T-helper 1 cell (primary cell): ENCODE measurements at places on chromosomes 12 and 14.

GRCh38 chr12:19220852-19221466, 91.4 kb downstream of the PLEKHA5 start:
- no peak for DNase-seq

GRCh38 chr12:482061-482460, 22.3 kb downstream of the B4GALNT3 start:
- no peak for DNase-seq

- no peak for DNase-seq
Measured at GRCh38 chr14:77158175-77158881, 16.7 kb upstream of the ZDHHC22 start.

DNA sequence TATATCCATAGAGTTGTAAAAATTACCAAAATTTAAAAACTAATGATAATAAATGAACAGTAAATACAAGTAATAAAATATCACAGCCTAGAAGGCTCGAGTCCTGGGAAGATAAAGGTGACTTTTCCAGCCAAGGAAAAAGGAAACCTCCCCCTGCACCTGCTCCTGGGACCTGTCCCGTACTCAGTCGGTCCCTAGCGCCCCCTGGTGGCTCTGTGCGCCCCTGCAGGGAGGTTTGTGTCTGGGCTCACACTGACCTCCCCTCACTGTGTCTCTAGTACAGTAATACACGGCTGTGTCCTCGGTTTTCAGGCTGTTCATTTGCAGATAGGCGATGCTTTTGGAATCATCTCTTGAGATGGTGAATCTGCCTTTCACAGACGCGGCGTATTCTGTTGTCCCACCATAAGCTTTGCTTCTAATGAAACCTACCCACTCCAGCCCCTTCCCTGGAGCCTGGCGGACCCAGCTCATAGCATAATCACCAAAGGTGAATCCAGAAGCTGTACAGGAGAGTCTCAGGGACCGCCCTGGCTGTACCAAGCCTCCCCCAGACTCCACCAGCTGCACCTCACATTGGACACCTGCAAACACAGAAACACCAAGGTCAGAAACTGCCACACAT, 1030.4 kb downstream of the TMEM121 start:
- peak; percentile 62 for DNase-seq

DNA sequence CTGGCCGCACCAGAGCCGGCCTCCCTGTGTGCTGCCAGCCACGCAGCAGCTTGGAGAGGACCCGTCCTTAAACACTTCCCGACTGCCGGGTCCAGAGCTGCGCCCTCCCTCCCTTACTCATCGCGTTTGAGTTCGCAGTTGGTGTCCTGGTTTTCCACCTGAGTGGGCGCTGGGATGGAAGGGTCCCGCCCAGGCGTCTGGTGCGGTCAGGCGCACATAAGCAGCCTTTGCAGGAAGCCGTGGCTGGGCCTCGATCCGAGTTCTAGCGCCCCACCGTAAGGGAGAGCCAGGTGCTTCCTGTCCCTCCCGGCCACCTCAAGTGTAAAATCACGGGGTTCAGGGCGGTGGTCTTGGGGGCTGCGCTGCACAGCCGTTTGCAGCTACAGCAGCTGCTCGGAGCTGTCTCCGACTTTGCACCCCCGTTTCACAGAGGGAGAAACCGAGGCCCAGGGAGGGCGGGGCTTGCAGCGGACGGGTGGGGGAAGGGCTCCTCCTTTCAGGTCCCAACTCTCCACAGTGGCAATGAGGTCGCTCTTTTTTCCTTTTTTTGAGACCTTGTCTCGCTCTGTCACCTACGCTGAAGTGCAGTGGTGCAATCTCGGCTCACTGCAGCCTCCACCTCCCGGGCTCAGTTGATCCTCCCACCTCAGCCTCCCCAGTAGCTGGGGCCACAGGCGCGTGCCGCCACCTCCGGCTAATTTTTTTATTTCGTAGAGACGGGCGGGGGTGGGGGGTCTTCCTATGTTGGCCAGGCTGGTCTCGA, 51.3 kb downstream of the LRCOL1 start:
- no peak for DNase-seq

GRCh38 chr12:102685841-102686240, 205.5 kb upstream of the IGF1 start:
- no peak for DNase-seq

DNA sequence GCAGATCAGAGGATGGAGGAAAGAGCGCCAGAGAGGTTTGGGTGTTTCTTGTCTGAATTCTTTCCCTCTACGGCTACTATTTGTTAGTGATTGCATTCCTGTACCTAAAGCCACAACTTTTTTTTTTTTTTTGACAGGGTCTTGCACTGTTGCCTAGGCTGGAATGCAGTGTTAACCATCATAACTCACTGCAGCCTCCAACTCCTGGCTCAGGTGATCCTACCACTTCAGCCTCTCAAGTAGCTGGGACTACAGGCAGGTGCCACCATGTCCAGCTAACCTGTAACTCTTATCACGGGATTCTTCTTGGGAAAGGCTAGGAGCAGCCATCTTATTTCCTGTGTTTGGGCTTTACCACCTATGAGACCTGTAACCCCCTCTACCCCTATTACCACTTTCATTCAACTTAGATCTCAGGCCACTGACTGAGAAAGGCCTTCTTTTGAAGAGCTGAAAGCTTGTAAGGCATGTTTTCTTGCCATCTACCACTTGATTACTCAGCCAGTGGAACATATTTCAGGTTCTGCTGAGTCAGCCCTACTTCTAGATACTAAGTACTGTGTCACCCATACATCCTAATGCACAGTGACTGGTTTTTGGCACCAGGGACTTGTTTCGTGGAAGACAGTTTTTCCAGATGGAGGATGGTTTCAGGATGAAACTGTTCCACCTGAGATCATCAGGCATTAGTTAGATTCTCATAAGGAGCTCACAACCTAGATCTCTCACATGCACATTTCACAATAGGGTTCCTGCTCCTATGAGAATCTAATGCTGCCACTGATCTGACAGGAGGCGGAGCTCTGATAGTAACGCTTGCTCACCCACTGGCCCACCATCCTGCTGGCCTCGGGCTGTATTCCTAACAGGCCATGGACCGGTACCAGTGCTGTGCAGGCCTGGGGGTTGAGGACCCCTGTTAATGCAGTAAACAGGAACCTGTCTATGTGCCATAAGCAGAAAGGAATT, 6.9 kb downstream of the VEZT start:
- DNase-seq, result no peak

GRCh38 chr12:71158361-71158882, 623 bp upstream of the TSPAN8 start:
- DNase-seq, result no peak

DNA sequence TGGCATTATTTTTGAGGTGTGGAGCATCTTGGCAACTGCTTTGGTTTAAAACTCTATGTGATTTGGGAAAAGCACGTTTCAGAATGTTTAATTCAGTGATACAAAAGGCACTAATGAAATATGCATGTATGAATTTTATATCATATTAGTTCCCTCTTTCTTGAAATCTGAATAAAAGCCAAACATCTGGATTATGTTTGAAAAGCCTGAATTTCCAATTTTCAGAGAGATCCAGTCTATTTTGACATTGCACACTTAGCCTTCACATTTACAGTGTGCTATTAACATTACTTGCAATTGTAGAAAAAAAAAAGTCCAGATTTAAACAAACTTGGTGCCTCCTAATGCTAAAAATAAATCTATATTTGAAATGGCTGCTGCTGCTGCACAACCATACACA, 219.1 kb upstream of the NPAS3 start:
- DNase-seq, result no peak

- no peak for DNase-seq
Measured at GRCh38 chr14:33978892-33979612, 28.2 kb upstream of the EGLN3 start.

- no peak for DNase-seq
Measured at GRCh38 chr12:25254271-25254880, 3.6 kb upstream of the KRAS start.

DNA sequence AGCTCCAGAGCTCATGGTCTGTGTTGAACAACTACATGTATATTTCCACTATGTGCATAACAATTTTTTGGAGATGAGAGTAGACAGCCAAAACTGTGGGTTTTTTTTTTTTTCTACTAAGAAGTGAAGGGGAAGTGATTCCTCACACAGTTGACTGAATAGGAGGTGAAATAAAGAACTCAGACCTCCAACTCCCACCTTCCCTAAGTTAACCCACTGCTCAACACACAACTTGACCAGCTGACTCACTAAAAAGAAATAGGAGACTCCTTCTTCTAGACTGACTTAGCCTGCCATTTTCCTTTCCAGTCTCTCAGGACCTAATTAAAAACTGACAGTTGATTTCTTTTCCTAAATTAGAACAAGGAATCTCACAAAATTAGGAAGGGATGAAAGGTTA, 1.7 kb downstream of the M6PR start:
- DNase-seq, result no peak

DNA sequence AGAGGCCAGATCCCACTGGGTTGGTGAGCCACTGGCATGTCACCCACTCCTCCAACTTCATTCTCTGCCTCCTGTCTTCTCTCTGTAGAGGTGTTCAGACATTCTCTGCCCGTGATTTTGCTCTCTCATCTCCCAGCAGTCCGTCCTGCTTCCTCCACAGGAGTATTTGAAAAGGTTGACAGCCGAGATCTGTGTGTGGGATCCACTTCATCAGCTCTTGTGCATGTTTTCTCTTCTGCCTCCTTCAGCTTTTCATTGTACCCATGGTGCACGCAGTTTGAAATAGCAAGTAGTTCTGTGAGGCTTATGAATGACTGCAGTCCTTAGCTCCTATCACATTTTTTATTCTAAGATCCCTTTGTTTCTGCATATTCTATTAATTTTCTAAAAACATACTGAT, 34.8 kb downstream of the ZC3H14 start:
- DNase-seq, result no peak
